Activated CD8-positive, alpha-beta T cell treated with anti-CD3 and anti-CD28 coated beads, Interleukin-2, amount 10 ng/mL, durations not matched to agents 7 days and 5 days (primary cell): ENCODE measurements at places on chromosomes 1 and 21. TPM values are rescaled to one million over a fixed set of nuclear protein-coding genes. Genes with fewer than 3 reads are reported as not detected.

DNA sequence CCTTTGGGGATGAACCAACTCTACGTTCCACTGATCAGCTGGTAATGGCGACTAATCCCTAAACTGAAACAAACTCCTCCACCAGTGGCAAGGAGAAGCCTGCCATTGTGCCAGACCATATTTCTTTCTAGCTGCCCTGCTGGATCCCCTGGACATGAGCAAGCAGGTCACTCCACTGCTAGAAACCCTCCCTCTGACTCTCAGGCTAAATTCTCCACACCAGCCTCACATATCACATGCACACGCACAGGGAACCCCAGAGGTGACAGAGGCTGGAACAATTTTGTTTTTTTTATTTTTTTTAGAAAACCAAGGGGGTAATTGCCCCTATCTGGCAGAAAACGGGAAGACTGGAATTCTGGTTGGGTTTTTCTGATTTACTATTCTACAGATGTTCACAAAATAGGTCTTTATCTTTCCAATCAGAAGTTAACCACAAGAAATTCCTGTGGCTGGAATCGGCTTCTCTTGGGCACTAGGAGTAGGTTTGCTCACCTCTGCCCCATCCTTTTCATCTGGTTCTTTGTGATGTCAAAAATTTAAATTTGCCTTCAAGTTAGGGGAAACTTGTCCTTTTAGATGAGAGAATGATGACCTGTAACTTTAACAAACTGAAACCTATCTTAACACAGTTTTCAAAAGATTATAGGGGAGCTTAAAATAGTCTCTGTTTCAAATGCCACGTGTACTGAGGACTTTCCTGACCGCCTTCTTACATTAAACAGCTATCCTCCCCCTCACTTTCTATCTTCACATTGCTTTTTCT is 258.1 kb downstream of the SDCCAG8 start:
- H3K27ac ChIP-seq, result no peak overlapping the region
- peaks cover 6% of the 10 kb centered on the region for H3K4me1 ChIP-seq
- no peaks in the 10 kb centered on the region for H3K27me3 ChIP-seq
- no peak for DNase-seq

- H3K36me3 ChIP-seq, result no peaks in the 10 kb centered on the region
- H3K27ac ChIP-seq, result no peak overlapping the region
- no peak for DNase-seq
- H3K4me1 ChIP-seq, result no peaks in the 10 kb centered on the region
Measured at GRCh38 chr1:236618507-236618906, 14.2 kb upstream of the HEATR1 start.

- H3K27me3 ChIP-seq, result no peaks in the 10 kb centered on the region
- DNase-seq, result no peak
- H3K4me3 ChIP-seq, result no peak overlapping the region
Measured at GRCh38 chr1:175911138-175911537, 167.7 kb upstream of the TNR start.

NUF2 gene
- 81.1 TPM for total RNA-seq

DNA sequence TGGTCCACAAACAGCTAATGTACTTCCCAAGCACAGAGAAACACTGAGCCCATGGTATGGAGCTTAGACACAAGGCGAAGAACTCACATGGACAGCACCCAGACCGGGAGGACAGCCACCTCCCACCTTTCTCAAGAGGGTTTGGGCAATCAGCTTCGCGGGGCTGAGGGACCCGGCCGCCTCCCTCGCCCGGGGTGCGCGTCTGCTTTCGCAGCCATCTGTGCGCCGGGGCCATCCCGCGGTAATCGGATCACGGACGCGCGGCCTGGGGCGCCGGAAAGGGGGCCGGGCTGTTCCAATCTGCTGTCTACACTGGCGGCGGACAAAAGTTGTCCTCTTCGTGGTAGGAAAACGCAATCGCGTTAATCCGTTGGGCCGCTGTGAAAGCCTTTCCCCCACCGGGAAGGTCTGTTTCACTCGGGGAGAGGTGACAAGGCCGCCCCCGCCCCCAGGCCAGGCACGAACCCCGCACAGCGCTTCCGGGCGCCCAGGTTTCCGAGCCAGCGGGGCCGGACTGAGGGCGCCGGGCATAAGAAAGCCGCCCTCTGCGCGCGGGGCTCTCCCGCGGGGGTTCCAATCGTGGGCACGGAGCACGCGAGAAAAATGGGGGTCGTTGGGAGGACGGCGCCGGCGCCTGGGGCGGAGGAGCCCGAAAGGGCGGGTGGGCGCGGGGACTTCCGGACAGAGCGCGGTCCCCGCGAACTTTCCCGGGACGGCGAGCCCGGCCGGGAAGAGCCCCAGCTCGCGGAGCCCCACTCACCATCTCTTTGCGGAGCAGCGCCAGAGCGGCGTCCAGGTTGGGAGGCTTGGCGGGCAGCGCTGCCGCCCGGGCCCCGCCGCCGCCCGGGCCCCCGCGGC is 664 bp downstream of the FAM89A start:
- peak overlapping the region; percentile 71 for H3K4me3 ChIP-seq
- H3K27me3 ChIP-seq, result peaks cover 19% of the 10 kb centered on the region
- DNase-seq, result peak; percentile 41
- peaks cover 26% of the 10 kb centered on the region for H3K4me1 ChIP-seq
- no peak overlapping the region for H3K27ac ChIP-seq
- H3K36me3 ChIP-seq, result peaks cover 6% of the 10 kb centered on the region

SH2D2A gene
- 86.7 TPM for total RNA-seq

RGS18 gene
- total RNA-seq, result 0.40 TPM

DNA sequence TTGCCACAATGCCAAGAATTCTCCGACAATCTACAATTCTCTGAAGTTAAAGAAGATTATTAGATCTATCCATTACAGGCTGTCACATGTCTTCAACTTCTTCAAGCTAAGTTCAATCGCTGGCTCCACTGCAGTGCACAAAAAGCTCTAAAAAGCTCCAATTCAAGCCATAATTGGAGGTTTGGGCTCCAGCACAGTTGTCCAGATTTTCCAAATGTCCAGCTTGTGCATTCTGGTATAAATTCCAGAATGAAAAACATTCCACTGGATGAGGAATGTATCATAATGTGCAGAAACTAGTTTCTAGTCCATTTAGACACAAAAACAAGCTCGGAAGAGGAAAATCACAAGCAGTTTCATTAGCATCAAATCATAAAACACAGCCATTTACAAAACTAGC is 138.6 kb downstream of the NRIP1 start:
- no peaks in the 10 kb centered on the region for H3K4me1 ChIP-seq
- DNase-seq, result no peak
- H3K4me3 ChIP-seq, result no peak overlapping the region

DNA sequence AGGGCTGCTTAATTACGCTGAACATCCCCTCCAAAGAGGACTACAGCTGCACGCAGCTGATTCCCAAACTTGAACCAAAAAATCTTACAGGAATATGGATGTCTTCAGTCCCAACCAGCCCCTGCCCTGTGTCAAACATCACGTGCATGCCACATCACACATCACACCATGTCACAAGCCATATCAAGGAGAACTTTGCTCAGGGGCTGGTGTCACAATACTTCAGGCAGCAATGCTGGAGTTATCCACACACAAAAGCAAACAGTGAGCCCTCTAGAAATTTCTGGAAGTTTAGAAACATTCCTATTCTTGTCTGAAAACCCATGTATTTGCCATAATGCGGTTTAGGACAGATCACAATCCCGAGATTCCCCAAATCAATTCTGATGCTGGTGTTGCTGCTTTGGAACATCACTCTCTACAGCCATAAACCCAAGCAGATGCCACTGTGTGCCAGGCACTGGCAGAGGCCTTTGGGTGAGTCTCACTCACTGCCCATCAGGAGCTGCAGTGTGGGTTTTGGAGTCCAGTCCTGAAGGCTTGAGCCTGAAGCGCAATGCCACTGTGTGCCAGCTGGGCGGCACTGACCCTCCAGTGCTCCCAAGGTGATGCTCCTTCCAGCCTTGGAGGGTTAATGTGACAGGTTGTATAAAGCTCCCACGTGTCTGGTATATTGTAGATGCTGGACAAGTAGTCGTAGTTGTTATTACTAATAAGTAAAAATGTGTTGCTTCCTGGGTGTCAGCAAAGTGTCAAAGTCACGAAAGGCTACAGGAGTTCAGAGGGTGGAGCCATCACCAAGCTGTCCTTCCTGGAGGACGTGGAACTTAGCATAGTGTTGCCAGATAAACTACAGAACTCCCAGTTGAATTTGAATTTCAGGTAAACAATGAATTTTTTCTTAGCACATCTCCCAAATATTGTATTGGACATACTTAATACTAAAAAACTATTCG is 20.1 kb upstream of the EFNA1 start:
- H3K36me3 ChIP-seq, result no peaks in the 10 kb centered on the region
- peaks cover 3% of the 10 kb centered on the region for H3K27me3 ChIP-seq
- no peaks in the 10 kb centered on the region for H3K4me1 ChIP-seq
- DNase-seq, result no peak
- no peak overlapping the region for H3K4me3 ChIP-seq

DNA sequence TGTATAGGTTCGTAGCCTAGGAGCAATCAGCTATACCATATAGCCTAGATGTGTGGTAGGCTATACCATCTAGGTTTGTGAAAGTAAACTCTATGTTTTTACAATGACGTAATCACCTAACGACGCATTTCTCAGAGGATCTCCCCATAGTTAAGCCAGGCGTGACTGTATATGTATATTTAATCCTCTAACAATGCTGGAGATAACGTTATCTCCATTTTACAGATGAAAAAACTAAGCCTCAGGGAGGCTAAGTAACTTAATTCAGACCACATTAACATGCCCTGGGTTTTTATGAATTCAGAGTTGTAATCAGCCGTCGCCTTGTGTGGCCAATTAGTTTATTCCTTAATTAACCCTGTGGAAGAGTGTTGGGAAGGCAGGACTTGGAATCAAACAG is 107.7 kb upstream of the PLXNA2 start:
- no peaks in the 10 kb centered on the region for H3K4me1 ChIP-seq
- H3K27ac ChIP-seq, result no peak overlapping the region
- peaks cover 8% of the 10 kb centered on the region for H3K27me3 ChIP-seq
- no peaks in the 10 kb centered on the region for H3K36me3 ChIP-seq
- no peak overlapping the region for H3K4me3 ChIP-seq

DNA sequence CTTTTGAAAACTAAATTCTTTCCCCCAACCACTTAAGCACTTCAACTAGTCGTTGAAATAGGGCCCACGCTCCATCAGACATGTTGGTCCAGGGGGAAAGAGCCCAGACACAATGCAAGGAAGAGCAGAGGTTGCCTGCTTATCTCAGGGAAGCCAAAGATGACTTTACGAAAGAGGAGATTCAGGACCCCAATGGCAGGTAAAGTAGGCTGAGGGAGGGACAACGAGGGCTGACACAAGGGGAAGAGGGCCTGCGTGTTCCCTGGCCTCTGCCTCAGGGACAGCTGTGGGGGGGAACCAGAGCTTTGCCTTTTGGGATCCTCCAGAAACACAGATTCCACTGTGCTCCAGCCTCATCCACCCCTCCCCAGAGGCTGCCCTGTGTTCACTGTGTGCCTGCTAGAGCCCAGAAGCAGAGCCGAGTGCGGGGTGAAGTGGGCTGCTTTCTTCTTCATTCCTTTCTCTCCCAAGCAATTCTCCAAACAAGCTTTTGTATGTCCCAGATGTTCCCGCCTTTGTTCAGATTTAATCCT is 135.5 kb upstream of the GRIK3 start:
- no peaks in the 10 kb centered on the region for H3K27me3 ChIP-seq
- H3K27ac ChIP-seq, result no peak overlapping the region
- H3K36me3 ChIP-seq, result no peaks in the 10 kb centered on the region

DNA sequence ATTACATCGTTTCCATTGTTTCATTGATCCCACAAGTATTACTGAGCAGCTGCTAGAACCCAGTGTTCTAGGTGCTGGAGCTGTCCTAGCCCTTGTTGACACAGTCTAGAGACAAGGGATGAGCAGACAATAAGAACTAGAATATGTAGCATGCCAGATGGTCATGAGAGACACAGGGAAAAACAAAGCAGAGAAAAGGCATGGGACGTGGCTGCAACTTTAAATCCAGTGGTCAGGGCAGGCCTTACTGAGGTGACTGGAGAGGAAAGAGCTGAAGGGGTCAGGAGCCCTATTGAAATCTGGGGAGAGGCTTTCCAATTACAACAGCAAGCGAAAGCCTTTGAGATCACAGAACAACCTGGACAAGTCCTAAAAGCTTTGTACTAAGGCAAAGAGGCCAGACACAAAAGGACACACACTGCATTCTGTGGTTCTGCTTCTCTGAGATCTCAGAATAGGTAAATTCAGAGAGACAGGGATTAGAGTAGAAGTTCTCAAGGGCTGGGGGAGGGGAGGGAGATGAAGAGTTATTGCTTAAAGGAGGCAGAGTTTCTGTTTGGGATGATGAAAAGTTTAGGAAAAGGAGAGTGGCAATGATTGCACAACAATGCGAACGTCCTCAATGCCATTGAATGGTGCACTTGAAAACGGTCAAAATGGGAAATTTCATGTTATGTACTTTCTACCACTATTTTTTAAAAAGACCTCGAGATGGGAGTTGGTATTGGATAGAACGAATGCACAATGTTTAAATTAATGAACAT is 467.4 kb upstream of the VAMP3 start:
- peak; percentile 1 for DNase-seq
- no peak overlapping the region for H3K27ac ChIP-seq
- H3K4me3 ChIP-seq, result no peak overlapping the region
- H3K4me1 ChIP-seq, result no peaks in the 10 kb centered on the region
- H3K36me3 ChIP-seq, result no peaks in the 10 kb centered on the region

DNA sequence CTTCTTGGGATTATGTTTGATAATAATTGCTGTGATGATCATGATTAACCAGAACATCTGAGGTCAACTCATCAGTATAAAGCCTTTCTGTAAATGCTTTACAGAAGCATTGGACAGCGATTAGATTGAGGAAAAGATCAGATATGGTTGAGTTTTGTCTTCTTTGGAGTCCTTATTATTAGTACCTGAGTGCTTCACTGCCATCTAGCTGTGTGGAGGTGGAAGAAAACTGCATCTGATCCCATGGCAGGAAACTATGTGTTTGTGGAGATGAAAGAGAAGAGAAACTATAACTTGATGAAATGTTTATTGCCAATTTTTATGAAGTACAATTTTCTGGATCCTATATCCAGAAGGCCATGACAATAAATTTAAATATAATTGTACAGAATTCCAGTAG is 11.4 kb downstream of the FLG2 start:
- H3K27me3 ChIP-seq, result peaks cover 19% of the 10 kb centered on the region
- H3K27ac ChIP-seq, result no peak overlapping the region
- no peaks in the 10 kb centered on the region for H3K36me3 ChIP-seq
- H3K4me1 ChIP-seq, result no peaks in the 10 kb centered on the region

GRCh38 chr1:11337580-11338073 is 64.6 kb downstream of the UBIAD1 start:
- no peak overlapping the region for H3K4me3 ChIP-seq
- no peaks in the 10 kb centered on the region for H3K36me3 ChIP-seq
- H3K27ac ChIP-seq, result no peak overlapping the region
- H3K4me1 ChIP-seq, result peaks cover 17% of the 10 kb centered on the region
- peaks cover 27% of the 10 kb centered on the region for H3K27me3 ChIP-seq
- DNase-seq, result peak; percentile 84

DNA sequence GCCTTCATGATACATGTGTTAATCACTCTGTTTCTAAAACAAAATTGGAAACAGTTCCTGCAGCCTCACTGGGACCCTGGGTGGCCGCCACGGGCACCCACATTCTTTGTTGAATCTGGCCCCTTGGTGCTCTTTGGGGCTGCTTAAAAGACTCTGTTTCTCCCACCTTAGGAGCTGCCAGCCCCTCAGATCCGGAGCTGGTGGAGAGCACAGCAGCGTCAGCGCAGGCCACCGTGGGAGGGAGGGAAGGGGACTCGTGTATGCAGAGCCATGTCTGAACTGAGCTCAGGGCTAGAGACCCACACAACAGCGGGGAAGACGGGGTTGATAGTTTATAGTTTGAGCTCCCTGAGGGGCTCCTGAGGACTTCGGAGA is 121.2 kb downstream of the CNIH3 start:
- peaks cover 5% of the 10 kb centered on the region for H3K27me3 ChIP-seq
- no peak for DNase-seq
- H3K36me3 ChIP-seq, result no peaks in the 10 kb centered on the region
- H3K4me3 ChIP-seq, result no peak overlapping the region
